Omental fat pad (tissue), 4 donors: ENCODE measurements at places on chromosomes 11 and 22. TPM values are rescaled to one million over a fixed set of nuclear protein-coding genes. Genes with fewer than 3 reads are reported as not detected.

- DNase-seq, result no peak
Observed at GRCh38 chr11:119784421-119784820, 55.4 kb upstream of the NECTIN1 start.

GRCh38 chr11:21771097-21771496, 421.8 kb upstream of the ANO5 start:
- no peak for DNase-seq

DNA sequence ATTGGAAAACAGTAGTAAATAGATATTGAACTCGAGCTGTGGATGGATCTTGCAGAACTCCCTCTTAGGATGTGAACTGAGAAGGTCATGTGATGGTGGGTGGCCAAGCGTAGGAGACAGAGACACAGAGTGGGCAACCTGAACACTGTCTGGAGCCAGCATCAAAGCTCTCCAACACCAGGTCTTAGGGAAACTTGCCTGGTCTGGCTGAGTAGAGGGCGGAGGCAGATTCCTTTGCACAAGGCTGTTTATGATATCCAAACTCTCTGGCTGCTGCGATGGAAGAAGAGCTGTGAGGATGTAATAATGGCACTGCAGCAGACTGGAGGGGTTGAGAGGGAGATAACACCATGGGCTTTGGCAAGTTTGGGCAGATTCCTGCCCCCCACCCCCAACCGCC, 10.1 kb downstream of the NAV2 start:
- DNase-seq, result no peak

GRCh38 chr11:115765803-115766239, 261.6 kb upstream of the CADM1 start:
- DNase-seq, result no peak

TREH gene
- not detected for total RNA-seq

CRYBA4 gene
- total RNA-seq, result not detected

VSIG10L2 gene
- 0.32 TPM for total RNA-seq

RIMBP3C gene
- total RNA-seq, result 0.31 TPM

PCSK7 gene
- total RNA-seq, result 55.2 TPM
